Stimulated activated CD8-positive, alpha-beta memory T cell treated with anti-CD3 and anti-CD28 coated beads, Interleukin-15, amount 100 ng/mL, for 1 hour (primary cell): ENCODE measurements at places on chromosomes 5 and 9.

GRCh38 chr5:134784946-134785620, 26.5 kb downstream of the DDX46 start:
- DNase-seq: no peak

- DNase-seq: no peak
Measured at GRCh38 chr5:85614489-85614888, 1003.3 kb upstream of the COX7C start.

DNA sequence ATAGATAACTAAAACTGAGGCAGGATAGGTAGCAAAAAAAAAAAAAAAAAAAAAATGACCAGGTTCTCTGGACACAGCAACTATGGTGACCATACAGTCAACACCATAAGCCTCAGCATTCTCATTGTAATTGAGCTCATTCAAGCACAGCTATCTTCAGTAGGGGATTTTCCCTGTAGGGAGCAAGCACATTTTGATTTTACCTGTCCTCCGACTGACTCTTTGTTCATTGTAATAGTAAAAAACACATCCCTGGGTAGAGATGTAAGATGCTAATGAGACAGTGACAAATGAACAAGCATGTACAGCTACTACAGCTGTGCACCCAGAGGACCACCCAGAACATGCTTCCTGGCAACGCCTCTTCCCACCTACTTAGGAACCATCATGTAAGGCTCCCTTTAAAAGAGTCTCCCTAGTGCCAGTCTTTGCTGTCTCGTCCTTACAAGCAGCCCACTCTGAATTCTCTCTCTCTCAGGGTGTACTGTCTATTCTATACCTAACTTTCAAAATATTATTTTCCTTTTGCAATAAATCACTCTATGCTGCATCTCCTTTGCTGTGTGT, 65.0 kb upstream of the FBXW11 start:
- no peak for DNase-seq

- DNase-seq: no peak
Measured at GRCh38 chr5:39441838-39442237, 17.1 kb upstream of the DAB2 start.
